ENCODE measurements at places on chromosomes 3 and 15.

GRCh38 chr3:183387797-183388196, 40.6 kb downstream of the MCF2L2 start:
- DNase-seq, result no peak

- no peak for DNase-seq
These were observed 365.6 kb downstream of the TIGIT start for GRCh38 chr3:114659109-114660061.

- no peak for DNase-seq
These were observed 17.5 kb upstream of the BCL6 start for GRCh38 chr3:187762792-187763191.

- no peak for DNase-seq
These were observed 23.2 kb downstream of the ERICH6 start for GRCh38 chr3:150680562-150680961.

- DNase-seq, result no peak
These were observed 435 bp downstream of the RAB27A start for GRCh38 chr15:55289011-55289745.

- DNase-seq, result no peak
These were observed 163.7 kb downstream of the TCF12 start for GRCh38 chr15:57082054-57082728.

- DNase-seq, result no peak
These were observed 307.2 kb downstream of the FEZF2 start for GRCh38 chr3:62065985-62066693.

- no peak for DNase-seq
These were observed 99.2 kb upstream of the TMC3 start for GRCh38 chr15:81473177-81473576.

GRCh38 chr3:186307594-186308221, 54.3 kb downstream of the DGKG start:
- no peak for DNase-seq

- no peak for DNase-seq
These were observed 16.2 kb downstream of the NISCH start for GRCh38 chr3:52471371-52472238.

DNA sequence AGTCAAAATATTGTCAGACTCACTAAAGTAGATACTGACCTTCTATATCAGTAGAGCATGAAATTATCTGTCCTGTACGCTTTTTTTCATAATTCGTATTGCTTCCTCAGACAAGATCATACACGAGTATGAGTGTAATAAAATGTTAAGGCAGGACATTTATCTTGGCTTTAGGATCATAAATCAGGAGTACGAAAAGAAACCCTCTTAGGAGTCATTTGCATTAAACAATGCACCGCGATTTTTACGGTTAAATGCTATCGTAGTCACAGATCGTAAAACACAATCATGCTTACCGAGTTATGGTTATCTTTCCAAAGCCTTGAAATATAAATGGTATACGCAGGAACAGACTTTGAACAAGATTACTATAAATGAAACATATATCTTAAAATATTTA, 510.3 kb upstream of the ROBO1 start:
- no peak for DNase-seq

- DNase-seq, result no peak
These were observed 15.3 kb downstream of the P2RY14 start for GRCh38 chr3:151262871-151263525.

- DNase-seq, result no peak
These were observed 49.2 kb downstream of the LSM3 start for GRCh38 chr3:14227856-14228255.

DNA sequence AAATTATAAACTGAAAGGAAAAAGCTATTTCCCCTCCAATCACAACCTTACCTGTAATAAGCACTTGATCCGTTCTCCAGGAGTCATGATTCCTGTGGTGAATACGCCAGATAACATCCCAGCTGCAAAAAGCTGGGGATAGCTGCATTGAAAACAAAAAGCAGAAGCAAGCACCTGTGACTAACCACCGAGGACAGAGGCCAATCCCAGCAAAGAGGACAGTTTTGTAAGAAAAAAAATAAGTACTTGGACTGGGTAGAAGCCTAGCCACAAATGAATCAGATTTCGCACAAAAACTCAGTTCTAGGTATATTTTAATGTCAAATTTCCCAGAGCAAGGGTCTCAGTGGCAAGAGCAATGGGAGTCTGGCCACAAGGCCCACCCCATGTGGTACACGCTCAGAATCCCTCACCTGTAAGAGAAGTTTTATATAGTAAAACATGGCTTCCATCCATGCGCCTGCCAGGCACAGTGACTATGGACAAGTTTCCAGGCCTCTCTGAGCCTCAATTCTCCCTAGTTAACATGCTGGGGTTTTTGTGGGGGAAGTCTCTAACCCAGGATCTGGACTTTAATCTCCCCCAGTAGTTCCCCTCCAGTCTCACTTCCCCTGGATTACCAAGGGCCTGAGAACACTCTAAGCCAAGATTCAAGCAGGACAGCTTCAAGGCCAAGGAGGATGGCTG, 19.2 kb downstream of the SLC25A20 start:
- DNase-seq, result no peak

- no peak for DNase-seq
These were observed 191.4 kb upstream of the LRIG1 start for GRCh38 chr3:66692042-66692765.

GRCh38 chr3:46864061-46864881, 1.0 kb upstream of the MYL3 start:
- no peak for DNase-seq

- no peak for DNase-seq
These were observed 130.3 kb downstream of the DTWD1 start for GRCh38 chr15:49751191-49751590.

GRCh38 chr3:120272286-120272685, 12.7 kb downstream of the GPR156 start:
- DNase-seq, result no peak

DNA sequence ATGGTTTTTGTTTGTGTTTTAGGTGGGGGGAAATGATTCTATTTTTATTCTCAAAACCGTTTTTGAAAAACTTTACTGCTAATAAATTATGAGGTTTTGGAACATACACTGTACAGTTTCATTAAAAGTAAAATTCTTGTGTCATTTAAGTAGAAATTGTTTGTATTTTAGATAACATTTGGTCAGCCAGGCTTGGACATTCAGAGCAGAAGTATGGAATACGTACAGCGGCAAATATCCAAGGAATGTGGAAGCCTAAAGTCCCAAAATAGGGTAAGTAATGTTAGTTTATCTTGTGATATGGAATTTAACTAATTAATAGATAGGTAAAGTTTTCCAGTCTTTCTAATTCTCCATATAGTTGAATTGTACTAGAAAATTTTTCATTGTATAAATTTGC, 96.6 kb downstream of the SPRED1 start:
- no peak for DNase-seq

- DNase-seq, result no peak
These were observed 54.4 kb upstream of the SLC12A8 start for GRCh38 chr3:125266971-125267370.

DNA sequence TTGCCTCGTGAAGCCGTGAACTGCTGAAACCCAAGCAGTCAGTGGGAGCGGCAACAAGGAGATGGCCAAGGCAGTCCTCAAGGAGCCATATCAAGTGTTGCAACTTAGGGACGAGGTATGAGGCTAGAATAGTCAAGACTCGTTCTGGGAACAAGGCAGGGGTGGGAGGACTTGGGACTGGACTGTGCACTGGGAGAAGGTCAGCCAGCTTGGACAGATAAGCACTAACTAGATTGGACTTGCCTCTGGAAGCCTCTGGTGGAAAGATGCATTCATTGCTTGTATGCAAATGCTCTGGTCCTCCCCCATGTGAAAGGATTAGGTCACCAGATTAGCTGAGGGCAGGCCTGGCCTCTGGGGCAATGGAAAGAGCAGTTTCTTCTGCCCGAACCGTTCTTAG, 123.3 kb upstream of the CTNNB1 start:
- DNase-seq, result no peak

GRCh38 chr3:129231331-129232119, 17.9 kb upstream of the COPG1 start:
- no peak for DNase-seq

DNA sequence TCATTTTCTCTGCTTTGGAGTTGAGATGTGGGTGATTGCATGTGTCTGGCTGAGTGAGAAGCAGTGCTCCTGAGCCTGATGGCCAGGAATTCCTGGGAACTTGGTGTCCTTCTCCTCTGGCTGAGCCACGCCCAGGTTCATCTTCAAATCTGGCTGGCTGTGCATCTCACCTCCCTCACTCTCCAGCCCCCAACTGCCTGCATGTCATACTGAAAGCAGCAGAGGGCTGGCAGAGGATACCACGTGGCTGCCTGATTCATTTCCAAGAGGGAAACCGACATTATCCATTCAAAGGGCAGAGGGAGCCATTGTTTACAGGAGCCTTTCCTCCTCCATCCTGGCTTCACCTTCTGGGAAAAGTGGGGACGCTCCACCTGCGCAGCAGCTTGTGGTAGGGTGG, 57.4 kb downstream of the ABHD5 start:
- no peak for DNase-seq

DNA sequence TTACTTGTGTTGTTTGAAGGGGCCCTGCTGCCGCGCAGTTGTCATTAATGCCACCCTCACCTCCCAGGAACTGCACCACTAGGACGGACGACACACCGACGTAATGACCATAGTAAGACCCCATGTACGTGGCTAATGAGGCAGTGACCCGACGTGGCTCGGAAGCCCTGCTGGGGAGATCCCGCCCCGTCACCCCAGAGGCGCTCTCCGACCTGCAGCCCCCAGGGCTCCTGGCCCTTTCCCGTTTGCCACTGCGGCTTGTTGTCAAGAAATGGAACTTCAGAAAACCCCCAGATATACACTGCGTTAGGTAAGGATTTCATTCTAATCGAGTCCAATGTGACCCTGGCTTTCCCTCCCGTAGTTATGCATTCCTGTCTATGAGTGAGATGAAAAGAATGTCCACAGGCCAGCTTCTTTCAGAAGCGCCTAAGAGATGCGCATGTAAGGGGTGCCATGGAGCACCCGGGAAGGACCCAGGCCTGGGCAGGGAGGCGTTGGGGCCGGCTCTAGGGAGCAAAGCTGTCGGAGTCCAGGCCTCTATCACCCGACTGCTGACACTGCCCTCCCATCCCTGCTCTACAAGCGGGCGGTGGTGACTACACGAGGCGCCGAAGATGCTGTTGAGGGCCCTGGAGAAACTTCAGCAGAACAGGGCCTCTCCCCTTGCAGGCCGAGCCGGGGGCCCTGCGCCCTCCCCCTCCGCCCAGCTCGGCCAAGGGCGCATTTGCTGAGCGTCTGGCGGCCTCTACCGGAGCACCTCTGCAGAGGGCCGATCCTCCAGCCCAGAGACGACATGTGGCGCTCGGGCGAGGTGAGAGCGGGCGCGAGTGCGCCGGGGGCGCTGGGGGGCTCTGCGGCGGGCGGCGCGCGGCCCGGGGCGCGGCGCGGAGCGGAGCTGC, at the start of gene GABRA5:
Gene GABRA5 (plus strand): TSS at position 765 of the 902 bp plus-strand sequence. CDS start 2,187 bp downstream, outside the sequence.
- no peak for DNase-seq

DNA sequence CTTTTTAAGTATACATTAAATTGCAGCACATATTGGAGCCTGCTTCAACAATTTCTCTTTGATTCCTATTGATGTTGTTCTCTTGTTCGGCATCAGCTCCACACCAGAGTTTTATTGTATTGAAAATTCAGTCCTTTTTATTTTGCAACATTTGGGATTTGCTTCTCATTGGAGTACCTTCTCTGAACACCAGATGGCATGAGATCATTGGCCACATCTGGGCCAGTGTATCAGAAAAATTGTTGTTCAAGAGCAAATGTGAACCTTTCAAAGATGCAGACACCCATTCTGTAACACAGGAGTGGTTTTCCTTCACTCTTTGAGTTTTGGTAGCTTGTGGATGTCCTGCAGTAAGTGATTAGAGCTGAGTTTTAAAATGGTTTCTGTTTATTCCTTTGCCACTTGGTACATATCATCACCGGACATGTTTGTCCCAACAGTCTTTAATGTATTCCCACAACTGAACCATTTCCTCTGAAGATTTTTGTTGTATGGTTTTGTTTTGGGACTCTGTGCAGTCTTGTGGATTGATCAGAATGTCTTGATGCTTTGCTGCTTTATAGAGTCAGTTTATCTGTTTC, 96.1 kb downstream of the MCTP2 start:
- no peak for DNase-seq

DNA sequence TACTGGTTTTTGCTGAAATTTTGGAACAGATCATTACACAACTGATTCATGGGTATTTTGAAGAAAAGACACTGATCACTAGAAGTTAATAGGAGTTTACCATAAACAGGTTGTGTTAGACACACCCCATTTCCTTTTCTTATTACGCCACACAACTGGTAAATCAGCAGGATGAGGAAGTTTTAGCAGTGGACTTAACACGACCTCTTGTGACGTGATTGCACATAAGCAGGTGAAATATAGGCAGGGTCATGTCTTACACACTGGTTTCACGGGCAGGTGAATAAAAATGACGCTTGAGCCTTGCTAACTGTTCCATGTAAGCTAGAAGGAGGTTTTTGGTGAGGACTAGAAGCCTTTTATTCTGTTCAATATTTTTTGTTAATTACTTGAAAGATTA, 27.1 kb upstream of the TPRG1 start:
- DNase-seq, result no peak

- DNase-seq, result no peak
These were observed 154.3 kb downstream of the ALDH1A2 start for GRCh38 chr15:57911247-57911646.

DNA sequence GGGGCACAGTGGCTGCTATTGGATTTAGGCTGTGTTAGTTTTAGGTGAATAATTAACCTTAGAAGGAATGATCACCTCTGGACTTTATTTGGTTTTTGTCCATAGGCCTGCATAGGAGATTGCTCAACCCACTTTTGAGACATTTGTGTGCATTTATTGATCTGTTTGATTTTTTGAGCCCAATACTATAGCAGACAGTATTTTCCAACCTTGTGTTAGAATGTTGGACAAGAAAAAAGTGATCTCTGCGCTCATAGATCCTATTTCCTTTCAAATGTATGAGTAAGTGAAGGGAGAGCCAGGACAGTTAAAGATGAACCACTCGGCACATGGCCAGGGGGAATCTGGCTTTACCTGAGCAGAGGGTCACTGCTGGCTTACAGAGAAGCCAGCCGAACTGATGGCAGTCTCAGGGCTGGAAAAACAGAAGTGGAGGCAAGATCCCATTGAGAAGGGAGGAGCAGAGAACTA, 8.8 kb upstream of the TOPBP1 start:
- no peak for DNase-seq
